Suprapubic skin (tissue), 4 donors: ENCODE measurements at places on chromosomes 2 and 18.
A peak's percentile ranks its signal among the peaks of the same experiment; 100 is the strongest.

DNA sequence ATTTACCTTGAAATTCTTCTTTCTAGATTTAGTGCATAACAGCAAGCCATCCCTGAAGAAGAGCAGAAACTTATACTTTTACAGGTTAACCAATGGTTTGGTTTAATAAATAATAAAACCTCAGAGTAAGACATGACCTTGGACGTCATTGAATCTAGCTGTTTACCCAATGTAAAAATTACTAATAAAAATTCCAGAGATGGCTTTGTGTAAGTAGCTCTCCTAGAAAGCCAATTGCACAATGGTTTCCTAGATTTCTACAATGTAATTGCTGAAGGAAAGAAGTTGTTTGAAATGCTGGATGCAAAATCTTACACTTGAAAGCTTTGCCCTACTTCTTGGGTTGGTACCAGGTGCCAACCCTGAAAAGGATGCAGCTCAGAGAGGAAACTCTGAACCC, 1.5 kb downstream of the XDH start:
- DNase-seq: no peak

DNA sequence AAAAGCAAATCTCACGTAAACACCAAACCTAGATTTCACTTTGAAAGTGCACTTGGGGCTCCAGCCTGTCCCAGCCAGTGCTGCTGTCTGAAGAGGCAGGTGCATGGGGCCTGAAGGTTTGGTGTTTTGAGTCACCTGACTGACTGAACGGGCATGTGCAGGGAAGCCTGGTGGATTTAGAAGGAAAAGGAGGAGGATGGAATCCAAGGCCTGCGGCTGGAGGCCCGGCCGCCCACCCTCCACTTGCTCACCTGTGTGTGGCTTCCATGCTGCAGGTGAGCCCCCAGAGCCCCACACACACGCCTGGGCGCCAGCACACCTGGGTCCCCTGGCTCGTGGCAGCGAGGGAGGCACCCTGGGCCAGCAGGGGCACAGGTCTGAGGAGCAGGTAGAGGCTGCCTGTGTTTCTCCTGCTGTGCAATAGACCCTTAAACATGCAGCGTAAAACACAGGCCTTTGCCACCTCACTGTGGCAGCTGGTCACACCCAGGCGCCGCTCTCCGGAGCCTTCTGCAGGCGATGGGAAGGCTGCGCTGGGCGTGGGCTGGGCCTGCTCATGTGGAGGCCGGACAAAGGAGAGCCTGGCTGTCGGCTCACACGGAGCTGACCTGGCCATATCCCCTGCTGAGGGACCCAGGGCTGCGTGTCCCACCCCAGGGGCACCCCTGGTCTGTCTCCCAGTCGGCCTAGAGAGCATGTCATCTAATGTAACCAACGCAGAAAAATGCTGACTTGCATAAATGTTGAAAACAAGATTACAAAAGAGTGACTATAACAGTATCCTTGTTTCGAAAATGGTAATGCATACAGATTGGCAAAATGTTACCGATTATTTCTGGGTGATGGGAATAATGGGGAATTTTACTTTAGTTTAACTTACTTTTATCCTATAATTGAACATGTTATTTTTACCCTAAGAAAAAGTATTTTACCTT, 71.3 kb downstream of the TMEM18 start:
- peak; percentile 49 for DNase-seq

- DNase-seq: no peak
These were observed 1081.9 kb downstream of the LRP1B start for GRCh38 chr2:141048951-141049350.

GRCh38 chr2:222050981-222051380, 247.8 kb downstream of the PAX3 start:
- DNase-seq: no peak

DNA sequence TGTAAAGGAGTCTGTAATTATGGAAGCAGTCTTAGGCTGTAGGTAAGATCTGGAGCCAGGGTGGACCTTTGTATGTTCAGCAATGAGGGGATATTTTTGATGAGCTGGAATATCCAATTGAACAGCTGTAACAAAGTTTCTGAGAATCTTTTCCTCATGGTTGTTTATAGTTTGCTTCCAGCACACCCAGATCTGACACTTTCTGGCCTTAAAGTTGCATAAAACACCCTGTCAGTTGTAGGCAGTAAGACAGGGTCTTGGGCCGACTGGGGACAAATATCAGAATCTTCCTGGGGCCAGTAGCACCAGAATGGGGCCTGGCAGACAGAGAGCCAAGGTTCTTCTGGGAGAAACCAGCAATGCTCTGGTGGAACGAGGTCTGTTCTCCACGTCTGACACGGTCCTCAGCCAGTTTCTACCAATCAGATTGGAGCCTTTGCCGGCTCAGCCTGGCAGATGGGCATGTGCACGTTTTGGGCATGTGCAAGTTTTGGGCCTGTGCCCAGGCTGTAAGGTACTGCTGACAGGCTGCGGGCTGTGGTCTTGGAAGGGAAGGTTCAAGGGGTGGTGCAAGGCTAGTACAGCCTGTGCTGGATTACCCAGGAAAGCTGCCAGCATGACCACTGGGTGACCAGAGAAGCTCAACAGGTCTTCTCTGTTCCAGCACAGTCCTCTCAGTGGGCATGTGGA, 89.8 kb downstream of the PRKCE start:
- no peak for DNase-seq

DNA sequence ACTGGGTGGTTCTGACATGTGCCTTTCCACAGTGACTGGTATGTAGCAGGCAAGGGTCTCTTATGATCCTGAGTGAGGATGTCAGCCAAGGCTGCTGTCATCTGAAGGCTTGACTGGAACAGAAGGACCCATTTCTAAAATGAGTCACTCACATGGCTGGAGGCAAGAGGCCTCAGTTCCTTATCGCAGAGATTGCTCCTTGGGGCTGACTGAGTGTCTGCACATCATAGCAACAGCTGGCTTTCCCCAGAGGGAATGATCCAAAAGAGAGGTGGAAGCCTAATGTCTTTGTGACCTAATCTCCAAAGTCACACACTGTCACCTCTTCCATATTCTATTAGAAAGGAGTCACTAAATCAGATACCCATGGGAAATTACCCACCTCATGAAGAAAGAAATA, 114.0 kb downstream of the NEDD4L start:
- DNase-seq: no peak
